ENCODE measurements at places on chromosomes 12 and 14.

DNA sequence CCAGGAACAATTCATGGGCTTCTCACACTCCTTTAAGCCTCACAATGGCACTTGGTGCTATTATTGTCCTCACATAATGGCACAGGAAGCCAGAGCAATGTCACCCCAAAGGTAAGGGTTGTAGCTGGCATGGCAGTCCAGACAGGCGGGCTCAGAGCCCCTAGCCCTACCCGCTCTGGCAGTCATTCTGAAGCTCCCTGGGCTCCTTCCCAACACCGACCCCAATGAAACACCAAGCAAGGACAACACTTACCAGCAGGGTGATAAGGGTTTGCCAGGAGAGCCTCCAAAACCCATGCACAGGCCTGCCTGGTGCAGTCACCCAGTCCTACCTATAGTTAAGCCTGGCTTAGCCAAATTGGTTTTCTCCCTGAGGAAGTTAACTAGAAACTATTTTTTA, 30.8 kb downstream of the MAX start:
- no peak for DNase-seq

GRCh38 chr14:21680072-21680471, 6.5 kb upstream of the OR4E1 start:
- DNase-seq = no peak

DNA sequence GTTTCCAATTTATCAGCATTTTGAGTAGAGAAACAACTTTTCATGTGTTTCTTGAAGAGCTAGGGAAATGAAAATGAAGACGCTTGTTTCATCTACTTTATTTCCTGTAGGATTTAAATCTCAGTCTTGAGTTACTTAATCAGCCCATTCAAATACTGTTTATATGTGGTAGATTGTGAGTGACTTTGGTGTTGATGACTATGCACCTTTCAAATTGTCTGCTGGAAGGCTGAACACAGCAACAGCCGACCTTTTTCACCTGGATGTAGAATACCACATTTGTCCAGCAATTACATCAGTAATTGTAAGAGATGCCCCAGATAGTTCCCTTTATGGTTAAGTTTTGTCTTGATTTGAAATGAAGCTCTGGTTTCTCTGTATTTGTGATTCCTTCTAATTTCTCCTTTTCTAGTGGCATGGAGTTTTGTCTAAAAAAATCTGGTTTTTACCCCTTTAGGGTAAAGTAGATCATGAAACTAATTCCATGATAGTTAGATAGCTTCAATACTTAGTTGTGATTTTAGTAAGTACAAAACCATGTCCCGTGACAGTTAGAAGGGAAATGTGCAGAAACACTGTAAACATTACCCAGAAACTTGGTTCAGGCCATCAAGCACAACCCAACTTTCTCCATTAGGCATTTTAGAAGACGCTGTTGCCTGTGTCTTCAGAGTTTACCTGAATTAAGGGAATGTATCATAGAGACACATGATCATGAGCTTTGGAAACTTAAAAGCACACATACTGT, 165.0 kb downstream of the SRGAP1 start:
- DNase-seq = no peak

- DNase-seq = no peak
These were observed 7.8 kb downstream of the PITPNM2 start for GRCh38 chr12:123142921-123143735.

DNA sequence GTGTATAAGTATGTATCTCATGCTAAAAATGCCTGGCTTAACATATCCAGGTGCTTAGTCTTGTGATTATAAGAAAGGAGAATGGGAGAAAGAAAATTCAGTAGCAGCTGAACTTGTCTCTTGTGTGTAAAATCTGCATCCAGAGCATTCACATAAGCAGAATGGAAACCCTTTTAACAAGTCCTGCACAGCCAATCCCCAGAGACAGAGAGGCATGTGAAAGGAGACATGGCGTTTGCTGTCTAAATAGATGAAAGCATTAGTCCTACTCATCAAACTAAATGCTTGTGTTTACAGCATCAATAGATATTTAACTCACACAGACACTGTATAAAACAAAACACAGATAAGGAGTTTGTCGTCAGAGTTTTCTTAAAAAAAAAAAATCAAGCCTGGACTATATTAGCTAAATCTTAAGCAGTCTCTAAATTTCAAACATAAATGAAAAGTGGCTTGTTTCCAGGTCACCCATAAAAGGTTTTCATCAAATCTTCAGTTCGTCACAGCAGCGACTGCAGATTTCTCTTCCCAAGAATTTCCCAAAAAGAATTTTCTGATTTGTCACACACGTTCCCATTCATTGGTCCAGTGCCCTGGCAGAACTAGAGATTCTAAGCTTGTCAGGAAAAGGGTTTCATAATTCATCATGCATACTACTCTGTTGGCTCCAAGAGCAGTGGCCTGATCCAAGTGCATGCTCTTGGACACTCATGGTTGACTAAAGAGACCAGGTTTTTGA, 249.2 kb downstream of the BTG1 start:
- DNase-seq = no peak

DNA sequence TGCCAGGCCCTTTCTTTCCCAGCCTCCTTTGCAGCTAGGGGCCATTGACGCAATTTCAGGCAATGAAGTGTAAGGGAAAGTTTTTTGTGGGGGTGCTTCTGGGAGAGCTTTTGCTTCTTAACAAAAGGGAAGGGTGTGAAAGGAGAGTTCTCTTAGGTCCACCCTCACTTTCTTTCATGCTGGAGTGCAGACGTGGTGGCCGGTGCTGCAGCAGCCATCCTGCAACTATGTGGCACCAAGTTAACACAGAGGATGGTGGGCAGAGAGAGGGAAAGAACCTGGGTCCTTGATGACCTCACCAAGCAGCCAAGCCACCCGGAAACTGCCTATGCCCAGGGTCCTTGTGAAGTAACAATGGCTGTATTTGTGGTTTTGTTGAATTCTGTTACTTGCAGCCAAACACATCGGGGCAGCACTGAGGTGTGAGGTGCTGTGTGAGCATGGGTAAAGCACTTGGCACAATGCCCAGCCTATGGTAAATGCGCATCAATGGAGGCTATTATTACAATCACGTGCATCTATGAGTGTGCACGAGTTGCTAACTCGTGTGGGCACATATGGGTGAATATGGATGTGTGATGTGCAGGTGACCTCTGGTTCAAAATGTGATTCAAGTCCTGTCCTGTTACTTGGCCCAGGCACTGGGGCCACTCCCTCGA, 122.6 kb downstream of the CALM1 start:
- no peak for DNase-seq

GRCh38 chr12:52871291-52872039, 22.7 kb upstream of the KRT78 start:
- peak; percentile 47 for DNase-seq

GRCh38 chr14:69812711-69813110, 15.7 kb upstream of the SLC10A1 start:
- DNase-seq = no peak

- DNase-seq = peak; percentile 19
These were observed 200.4 kb downstream of the PTPRO start for GRCh38 chr12:15522574-15523187.

DNA sequence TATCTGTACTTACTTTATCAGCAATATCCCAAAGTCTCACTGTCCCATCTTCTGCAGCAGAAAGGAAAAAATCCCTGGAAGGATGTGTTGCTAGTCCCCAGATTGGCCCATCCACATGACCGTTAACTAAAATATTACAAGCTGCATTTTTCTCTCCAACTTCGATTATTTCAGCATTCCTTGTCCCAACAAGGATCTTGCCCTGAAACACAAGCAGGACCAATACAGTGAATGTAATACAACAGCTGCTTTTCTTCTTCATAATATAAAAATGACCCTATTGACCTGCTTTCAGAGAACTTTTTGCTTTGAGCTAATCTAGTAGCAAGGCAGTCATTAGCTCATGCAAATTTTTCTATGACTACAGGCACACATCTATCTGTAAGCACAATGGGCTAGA, 58.3 kb downstream of the ZC3H14 start:
- DNase-seq = no peak

GRCh38 chr14:33369972-33370371, 431.3 kb downstream of the NPAS3 start:
- DNase-seq = no peak

DNA sequence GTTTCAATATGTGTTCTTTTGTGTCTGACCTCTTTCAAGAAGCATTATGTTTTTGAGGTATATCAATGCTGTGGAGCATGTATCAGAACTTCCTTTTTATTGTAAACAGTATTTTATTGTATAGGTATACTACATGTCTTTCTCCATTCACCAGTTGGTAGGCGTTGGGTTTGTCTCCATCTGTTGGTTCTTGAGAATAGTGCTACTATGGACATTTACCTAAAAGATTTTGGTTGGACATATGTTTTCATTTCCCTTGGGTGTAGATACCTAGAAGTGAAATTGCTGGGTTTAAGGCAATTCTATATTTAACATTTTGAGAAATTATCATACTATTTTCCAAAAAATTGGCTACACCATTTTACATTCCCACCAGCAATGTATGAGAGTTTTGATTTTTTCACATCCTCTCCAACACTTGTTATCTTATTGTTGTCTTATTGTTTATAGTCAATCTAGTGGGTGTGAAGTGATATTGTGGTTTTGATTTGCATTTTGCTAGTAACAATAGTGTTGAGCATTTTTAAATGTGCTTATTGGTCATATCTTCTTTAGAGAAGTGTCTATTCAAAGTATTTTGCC, 409.2 kb downstream of the IPO8 start:
- no peak for DNase-seq

GRCh38 chr12:23399402-23399933, 550.0 kb downstream of the SOX5 start:
- DNase-seq = no peak

GRCh38 chr14:94027566-94028449, 1.7 kb downstream of the OTUB2 start:
- DNase-seq = no peak

DNA sequence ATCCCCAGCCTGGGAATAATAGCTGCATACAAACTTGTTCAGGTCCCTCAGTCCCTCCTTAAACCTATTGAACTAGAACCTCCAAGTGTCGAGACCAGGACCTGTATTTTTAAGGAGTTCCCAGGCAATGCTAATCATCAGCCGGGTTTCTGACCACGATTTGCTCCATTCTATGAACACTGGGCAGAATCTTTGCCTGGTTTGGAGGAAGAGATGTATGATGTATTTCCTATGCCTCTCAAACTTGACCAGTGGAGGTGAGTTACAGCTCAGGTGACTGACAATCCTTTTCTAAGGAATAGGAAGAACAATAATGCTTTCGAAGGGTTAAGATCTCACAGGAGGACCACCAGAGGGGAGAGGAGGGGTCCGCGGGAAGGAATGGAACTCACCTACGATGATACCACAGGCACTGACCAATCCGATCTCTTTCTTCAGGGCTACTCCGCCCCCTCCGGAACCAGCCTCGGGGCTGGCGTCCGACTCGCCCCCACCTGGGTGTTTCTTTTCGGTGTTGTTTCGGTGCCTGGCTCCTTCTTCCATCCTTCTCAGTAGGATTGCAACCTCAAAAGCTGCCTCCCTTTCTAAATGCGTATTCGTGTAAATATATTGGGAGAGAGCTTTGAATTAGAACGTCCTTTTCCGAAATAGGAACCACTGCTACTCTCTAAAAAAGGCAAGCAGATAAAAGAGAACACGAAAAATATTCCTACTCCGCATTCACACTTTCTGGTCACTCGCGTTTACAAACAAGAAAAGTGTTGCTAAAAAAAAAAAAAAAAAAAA, 895 bp downstream of the SLC7A8 start:
- peak; percentile 24 for DNase-seq

DNA sequence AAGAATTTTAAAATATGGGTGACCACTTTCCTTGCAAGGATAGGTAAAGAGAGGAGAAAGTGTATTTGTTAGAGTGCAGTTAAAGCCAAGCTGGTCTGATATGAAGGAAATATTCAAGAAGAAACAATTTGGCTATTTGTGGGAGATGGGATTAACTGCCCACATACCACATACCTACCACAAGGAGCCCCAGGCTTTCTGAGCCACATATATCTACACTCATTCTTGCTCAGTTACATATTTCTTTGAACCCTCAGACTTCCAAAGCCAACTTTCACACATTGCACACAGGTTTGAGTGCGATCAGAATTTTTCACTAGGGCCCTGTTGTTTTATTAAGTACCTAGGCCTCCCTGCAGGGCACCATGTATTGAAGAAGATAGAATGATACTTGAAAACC, 330.2 kb downstream of the ZFP36L1 start:
- DNase-seq = no peak

DNA sequence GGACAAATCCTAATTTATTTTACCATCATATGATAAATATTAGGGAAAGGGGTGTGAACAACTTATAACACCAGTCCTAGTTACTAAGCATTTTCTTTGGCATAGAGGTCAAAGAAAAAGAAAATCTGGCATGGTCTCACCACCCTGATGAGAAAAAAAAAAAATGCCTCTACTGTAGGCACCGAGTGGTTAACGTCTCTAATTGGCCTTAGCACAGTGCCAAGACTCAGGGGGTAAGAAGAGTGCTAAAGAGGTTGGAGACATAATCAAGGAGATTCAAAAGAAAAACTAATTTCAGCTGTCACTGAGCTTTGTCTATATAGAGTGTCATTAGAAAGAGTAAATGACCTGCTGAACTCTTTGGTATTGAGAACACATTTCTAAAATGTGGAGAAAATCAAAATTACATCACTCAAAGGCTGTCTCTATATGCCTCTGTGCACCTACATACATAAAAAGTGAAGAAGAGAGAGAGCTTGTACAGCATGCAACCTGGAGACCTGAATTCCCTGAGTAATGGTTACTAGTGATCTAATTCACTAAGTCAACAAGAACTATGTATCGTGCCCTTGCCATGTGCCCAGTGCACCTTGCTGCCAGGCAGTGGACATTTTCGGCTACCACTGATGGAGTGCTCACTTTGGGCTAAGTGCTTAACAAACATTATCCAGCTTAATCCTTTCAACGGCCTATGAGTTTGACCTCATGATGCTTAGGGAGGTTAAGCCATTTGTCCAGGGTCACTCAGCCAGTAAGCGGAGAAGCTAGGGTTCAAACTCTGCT, 113.8 kb upstream of the G2E3 start:
- no peak for DNase-seq

DNA sequence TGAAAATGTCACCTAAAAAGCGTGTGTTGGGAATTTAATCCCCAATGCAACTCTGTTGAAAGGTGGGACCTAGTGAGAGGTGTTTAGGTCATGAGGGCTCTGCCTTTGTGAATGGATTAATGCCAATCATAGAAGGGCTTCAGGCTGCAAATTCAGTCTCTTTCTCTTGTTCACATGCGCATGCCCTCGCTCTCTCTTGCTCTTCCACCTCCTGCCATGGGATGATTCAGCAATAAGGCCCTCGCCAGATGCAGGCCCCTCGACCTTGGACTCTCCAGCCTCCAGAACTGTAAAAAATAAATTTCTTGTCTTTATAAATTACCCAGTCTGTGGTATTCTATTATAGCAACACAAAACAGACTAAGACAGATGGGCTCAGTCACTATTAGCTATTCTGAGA, 55.4 kb downstream of the PLXNC1 start:
- DNase-seq = no peak

DNA sequence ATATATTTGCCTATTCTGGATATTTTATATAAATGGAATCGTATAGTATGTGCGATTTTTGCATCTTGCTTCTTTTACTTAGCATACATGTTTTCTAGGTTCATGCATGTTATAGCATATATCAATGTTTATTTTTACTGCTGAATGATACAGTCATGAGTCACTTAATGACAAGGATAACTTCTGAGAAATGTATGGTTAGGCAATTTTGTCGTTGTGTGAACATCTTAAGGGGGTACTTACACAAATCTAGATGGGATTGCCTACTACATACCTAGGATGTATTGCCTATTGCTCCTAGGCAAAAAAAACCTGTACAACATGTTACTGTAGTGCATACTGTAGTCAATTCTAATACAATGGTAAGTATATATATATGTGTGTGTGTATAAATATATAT, 8.8 kb downstream of the USP15 start:
- peak; percentile 31 for DNase-seq

- DNase-seq = no peak
These were observed 125.7 kb upstream of the BTG1 start for GRCh38 chr12:92271341-92271740.
